ENCODE measurements at places on chromosomes 7 and 10.

- no peak for DNase-seq
These were observed 43.8 kb downstream of the JAKMIP3 start for GRCh38 chr10:132109341-132110110.

GRCh38 chr10:110011681-110012080 lies 3.9 kb downstream of the ADD3 start:
- DNase-seq = no peak

- DNase-seq = no peak
These were observed 95.3 kb upstream of the DNAJB12 start for GRCh38 chr10:72449941-72450441.

GRCh38 chr7:85587785-85588184 lies 400.9 kb upstream of the SEMA3D start:
- DNase-seq = no peak

- no peak for DNase-seq
These were observed 99.7 kb downstream of the ELMO1 start for GRCh38 chr7:37348982-37349381.

GRCh38 chr10:124587811-124588211 lies 126.2 kb downstream of the LHPP start:
- no peak for DNase-seq

GRCh38 chr10:70651661-70652060 lies 20.6 kb upstream of the ADAMTS14 start:
- DNase-seq = peak; percentile 42

GRCh38 chr7:30352169-30352568 lies 67.8 kb downstream of the ZNRF2 start:
- DNase-seq = peak; percentile 71
